ENCODE measurements at places on chromosomes 12 and 14.

GRCh38 chr12:106135781-106136180 lies 3.0 kb downstream of the NUAK1 start:
- DNase-seq: no peak

DNA sequence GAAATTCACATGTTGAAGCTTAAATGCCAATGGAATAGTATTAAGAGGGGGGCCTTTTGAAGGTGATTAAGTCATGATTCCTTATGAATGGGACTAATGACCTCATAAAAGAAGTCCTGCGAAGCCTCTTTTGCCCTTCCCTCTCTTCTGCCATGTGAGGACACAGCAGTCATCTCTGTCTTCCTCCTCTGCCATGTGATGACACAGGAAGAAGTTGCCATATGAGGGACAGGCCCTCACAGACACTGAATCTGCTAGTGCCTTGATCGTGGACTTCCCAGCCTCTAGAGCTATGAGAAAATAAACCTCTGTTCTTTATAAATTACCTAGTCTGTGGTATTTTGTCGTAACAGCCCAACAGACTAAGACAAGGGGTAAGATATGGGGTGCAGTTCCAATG lies 100.7 kb downstream of the VCPKMT start:
- DNase-seq: no peak

- no peak for DNase-seq
Observed at GRCh38 chr14:91387951-91388381, 29.7 kb downstream of the CCDC88C start.

- DNase-seq: no peak
Observed at GRCh38 chr12:8088574-8088973, 6.5 kb downstream of the NECAP1 start.

- no peak for DNase-seq
Observed at GRCh38 chr12:26817183-26817591, 15.8 kb downstream of the ITPR2 start.

GRCh38 chr14:68251769-68252100 lies 432.2 kb downstream of the RAD51B start:
- DNase-seq: no peak

- no peak for DNase-seq
Observed at GRCh38 chr12:82361461-82361915, 3.2 kb downstream of the METTL25 start.

DNA sequence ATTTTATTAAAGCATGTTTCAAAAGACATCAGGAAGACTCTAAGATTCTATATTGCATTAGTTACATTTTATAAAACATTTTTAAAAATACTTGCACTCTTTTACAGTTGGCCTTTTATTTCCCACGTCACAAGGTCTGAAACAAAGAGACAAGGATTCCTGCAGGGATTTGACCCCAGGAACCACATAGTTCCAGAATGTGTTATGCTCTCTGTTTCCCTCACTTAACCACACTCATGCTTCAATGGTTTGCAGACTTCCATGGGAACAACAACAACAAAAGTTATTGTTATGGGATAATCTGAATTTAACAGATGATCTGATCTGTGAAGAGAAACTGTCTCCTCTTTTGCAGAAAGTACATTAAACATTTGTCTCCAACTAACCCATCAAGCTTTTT lies 104.3 kb upstream of the PPFIA2 start:
- no peak for DNase-seq

GRCh38 chr12:54937376-54937775 lies 47.2 kb downstream of the TESPA1 start:
- DNase-seq: no peak

GRCh38 chr12:810116-810515 lies 57.7 kb downstream of the WNK1 start:
- DNase-seq: no peak

DNA sequence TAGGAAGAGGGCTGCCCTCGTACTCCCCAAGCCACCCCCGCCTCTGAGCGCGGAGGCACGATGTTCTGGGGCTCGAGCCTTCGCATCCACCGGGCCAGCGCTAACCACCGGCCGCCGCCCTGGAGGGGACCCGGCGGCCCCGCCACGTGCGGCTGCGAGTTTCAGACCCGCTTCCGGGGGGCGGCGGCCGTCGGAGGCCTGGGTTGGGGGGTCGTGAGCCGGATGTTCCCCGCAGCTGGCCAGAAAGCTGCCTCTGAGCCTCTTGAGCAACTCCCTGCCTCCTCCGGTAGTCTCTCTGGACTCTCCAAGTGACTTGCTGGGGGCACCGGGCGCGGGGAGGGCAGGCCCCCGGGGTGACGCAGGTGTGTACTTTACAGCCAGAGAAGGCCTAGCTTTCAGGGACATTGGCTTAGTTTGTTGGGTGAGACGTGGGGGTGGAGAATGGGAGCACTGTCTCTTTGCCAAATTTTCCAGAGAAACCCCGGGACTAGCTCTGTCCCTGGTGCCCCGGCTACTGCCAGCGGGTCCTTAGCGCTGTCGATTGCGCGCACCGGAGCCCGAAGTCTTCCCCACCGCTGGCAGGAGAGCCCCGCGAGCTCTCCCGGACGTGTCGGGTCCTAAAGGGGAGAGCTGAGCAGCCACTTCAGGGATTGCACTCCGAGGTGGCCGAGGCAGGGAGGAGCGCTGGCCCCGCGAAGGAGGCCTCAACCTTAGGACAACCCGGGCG lies 15.6 kb downstream of the OTX2 start:
- peak; percentile 56 for DNase-seq

- no peak for DNase-seq
Observed at GRCh38 chr14:63504648-63505047, 38.5 kb downstream of the PPP2R5E start.

DNA sequence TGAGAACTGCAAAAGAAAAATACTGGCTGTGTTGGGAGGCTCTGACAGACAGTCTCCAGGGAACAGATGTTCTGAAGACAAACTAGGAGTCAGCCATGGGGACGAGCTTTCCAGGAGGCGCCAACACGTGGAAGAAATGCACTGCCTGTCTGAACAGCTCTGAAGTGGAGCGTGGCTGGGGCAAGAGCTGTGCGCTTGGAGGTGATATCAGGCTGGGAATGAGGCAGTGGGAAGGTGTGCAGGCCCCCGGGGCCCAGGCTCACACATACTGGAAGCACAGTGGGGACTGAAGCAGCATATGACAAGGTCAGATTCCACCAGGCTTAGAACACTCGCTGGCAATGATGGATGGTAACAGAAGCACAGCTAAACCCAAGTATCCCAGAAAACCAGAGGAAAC lies 17.5 kb downstream of the APPL2 start:
- no peak for DNase-seq

GRCh38 chr14:27366596-27366995 lies 768.8 kb upstream of the NOVA1 start:
- DNase-seq: no peak

DNA sequence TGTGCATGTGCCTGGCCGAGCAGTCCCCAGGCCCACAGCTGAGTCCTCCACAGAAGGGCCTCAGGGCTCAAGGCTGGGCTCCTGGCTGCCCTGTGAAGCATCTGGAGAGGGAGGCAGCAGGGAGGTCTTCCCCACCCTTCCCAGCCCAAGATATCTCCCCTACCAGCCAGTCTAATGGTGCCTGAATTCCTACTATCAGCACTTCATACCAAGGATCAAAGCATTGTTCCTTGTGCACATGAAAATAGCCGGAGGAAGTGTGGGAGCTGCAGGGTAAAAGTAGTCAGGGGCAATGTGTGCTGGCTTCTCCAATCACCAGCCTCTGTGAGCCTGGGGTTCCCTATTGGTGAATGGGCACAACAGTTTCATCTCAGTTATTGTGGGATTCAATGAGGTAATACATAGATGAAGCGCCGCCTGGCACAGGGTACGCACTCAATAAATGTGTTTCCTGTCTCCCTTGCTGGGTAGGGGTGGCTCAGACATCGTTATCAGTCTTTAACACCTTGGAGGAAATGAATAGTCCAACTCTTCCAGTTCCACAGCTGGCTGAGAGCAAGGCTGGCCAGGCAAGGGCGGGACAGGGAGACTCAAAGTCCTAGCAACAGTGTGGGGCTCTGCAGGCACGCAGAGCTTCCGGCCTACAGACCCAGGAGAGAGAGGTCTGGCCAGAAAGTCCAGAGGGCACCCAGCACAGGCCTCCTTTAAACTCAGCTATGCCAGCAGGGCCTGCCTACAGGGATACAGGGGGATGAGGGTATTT lies 39.1 kb upstream of the PNMA1 start:
- peak; percentile 89 for DNase-seq

- DNase-seq: no peak
Observed at GRCh38 chr14:33377596-33378390, 439.1 kb downstream of the NPAS3 start.

GRCh38 chr12:12224240-12224940 lies 42.5 kb downstream of the LRP6 start:
- no peak for DNase-seq

DNA sequence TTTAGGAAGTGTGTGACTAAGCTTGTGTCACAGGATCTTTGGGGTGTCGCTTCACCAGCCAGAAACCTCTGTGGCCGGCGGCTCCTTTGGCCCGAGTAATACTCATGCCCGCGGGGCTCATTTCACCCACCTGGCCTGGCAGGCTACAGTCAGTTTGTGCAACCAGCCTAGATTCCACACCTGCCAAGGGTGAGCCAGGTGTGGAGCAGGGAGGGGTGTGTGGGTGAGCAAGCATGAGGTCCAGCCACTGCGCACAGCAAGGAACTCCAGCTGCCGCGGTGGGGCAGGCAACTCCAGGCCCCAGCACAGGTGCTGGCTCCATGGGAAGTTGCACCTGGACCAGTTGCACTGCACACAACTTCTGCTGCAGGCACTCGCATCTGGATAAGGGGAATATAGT lies 462.3 kb upstream of the LRFN5 start:
- no peak for DNase-seq

GRCh38 chr12:106176560-106176959 lies 37.8 kb upstream of the NUAK1 start:
- no peak for DNase-seq

- no peak for DNase-seq
Observed at GRCh38 chr14:23670481-23670880, 34.3 kb downstream of the DHRS2 start.

- no peak for DNase-seq
Observed at GRCh38 chr12:110807640-110808039, 39.1 kb upstream of the CCDC63 start.

- DNase-seq: no peak
Observed at GRCh38 chr12:47551426-47551851, 154.4 kb downstream of the RPAP3 start.

DNA sequence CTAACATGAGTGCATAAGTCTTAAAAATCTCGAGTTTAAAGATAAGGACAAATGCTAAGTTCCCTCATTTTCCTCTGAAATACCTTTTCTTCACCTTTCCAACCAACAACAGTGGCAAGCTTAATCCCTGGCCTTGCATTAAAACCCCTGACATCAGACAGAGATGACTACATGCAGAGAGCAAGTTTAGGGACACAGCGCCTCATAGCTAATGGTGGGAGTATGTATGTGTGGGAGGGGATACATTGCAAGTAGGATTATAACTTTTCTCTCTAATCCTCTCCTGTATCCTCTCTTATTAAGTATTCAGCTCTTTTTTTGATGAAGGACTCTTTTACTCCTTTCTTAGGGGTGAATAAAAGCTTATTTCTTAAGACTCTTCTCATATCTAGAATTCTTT lies 547.1 kb downstream of the CCER1 start:
- no peak for DNase-seq

GRCh38 chr14:70716483-70716882 lies 74.8 kb downstream of the TTC9 start:
- DNase-seq: no peak

GRCh38 chr14:51310505-51310944 lies 70.5 kb downstream of the TMX1 start:
- no peak for DNase-seq

- DNase-seq: peak; percentile 89
Observed at GRCh38 chr12:54352022-54352531, 12.2 kb downstream of the GPR84 start.

DNA sequence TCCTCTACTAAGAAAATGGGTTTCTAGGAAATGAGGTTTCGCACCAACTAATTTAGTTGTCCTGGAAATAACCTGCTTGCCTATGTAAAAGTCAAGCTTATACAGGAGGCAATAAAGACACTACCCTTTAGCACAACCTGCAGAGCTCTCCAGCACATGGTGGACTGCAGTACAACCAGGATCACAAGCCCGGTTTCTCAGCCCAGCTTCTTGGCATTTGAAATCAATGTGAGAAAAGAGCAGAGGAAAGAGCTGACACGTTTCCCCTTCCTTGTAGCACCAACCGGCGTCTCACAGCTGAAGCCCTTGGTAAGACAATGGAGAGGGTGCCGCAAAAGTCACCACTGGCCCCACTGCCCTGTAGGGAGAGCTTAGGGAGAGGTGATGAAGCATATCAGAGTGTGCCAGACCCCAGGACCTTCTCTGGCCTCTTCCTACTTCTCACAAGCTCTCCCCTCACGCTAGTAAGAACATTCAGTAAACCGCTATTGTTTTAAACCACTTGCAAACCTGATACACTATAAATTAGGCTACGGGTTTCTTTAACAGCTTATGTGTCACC lies 8.6 kb downstream of the SPTLC2 start:
- no peak for DNase-seq

GRCh38 chr14:94989417-94989816 lies 167.9 kb downstream of the DICER1 start:
- DNase-seq: no peak

DNA sequence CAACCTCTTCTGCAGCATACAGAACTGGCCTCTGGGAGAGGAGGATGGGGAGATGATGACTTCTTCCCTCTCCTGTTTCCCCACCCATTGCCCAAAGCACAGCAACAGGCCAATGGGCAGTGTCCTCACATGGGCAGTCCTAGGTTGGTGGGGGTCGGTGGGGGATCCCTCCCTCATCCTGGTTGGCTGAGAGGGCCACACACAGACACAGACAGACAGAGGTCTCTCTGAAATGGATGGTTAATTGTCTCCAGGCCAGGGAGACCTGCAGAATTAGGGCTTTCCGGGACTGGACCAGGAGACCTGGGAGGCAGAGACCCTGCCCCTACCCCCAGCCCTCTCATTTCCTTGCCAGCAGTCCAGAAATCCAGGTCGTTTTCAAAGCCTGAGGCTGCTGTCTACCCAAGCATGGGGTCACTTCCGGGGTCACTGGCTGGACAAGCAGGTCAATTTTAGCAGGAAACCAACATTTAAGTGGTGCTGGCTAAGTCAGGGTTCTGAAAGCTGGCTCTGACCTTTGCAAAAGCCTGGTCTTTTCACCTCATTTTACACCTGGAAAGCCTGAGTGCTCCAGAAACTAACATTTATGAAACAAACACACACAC lies 48.6 kb upstream of the TBX3 start:
- DNase-seq: peak; percentile 97

DNA sequence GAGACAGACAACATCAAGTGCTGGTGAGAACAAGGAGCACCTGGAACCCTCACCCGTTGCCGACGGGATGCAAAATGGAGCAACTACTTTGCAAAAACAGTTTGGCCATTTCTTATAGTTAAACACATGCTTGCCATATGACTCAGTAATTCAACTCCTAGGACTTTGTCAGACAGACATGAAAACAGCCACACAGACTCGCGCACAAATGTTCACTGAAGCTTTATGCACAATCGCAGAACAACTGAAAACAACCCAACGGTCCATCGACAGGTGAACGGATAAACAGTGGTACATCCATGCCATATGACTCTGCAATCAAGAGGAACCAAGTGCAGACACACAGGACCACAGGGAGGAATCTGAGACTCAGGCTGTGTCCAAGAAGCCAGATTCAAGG lies 30.8 kb downstream of the NCOR2 start:
- DNase-seq: no peak

Data from islet precursor cell (in vitro differentiated cells).